ENCODE measurements at places on chromosomes 2 and 18.

DNA sequence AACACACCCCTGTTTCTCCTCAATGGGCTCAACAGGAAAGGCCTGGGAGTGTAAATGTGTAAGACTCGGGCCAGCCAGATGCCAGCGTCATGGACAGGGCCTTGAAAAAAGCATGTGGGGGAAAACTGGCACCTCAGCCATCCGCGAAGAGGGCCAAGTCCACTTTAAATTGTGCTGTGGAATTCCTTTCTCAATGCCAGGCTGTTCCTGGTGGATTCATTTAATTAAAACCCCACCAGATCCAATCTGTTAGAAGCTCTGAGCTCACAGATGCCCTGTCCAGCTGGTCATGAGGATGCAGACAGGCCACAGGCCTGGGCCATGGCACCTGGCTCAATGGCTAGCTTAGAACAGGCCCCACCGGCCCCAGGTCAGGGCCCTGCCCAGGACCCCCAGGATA is 24.8 kb downstream of the KCNK3 start:
- DNase-seq: no peak

- no peak for DNase-seq
Measured at GRCh38 chr18:58865701-58866065, 1.0 kb downstream of the ZNF532 start.

DNA sequence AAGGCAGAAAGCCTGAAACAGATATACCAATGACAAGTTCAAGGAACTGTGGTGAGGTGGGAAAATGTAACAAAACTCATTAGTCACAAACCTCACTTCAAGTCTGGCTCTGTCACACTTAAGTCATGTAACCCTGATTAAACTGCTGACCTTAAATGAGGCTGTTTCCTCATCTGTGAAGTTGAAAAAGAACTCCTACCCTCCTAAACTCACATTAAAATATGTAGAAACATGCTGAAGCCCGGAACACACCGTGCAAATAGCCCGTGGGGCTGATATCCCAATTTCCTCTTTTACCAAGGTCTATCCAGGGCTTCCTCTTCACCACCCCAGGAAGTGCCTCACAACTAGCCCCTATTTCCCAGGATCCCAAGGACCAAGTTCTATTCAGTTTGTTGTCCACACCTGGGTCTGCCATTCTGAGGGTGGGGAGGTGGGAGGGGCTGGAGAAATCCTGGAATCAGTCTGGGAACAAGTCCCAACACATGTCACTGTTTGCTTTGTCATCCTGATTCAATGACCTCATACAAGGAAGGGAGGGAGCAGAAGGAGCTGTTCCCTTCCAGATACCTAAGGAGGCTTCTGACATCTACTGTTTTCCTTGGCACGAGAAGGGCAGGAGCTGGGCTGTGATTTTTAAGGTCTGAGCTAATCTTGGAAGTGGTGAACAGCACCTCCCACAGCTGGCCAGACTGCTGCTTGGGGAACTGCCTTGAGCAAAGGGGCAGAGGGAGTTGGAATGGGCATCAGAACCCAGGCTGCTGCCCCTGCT is 42.3 kb downstream of the SLC4A1AP start:
- DNase-seq: peak; percentile 53

- DNase-seq: no peak
Measured at GRCh38 chr2:176192351-176192750, 3.9 kb downstream of the HOXD1 start.

DNA sequence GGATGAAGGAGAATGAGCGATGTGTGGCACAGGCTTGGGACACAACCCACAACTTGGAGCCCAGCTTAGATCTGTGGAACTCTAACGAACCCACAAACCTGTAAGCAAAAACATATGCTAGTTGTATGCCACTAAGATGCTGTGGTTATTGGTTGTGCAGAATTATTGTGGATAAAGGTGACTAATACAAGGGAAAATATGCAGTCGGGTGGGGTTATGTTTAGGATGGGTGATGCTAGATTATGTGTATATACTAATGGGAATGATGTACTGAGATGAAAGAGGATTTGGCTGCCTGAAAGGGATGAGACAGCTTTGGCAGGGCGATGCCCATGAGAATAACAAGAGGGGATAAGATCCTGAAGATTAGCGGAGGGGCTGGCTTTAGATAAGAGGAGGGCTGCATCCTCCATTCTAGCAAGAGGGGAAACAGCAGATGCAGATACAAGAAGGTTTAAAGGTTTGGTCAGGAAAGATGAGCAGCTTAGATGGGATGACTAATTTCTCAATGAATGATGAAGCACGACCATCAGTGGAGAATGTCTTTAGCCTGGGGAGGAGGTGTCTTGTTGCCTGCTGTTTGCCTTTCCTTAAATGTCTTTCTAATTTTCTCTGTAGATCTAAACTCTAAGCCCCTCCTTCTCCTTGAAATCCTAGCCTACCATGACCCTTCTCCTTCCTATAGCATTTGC is 49.6 kb downstream of the GALNT14 start:
- DNase-seq: no peak

DNA sequence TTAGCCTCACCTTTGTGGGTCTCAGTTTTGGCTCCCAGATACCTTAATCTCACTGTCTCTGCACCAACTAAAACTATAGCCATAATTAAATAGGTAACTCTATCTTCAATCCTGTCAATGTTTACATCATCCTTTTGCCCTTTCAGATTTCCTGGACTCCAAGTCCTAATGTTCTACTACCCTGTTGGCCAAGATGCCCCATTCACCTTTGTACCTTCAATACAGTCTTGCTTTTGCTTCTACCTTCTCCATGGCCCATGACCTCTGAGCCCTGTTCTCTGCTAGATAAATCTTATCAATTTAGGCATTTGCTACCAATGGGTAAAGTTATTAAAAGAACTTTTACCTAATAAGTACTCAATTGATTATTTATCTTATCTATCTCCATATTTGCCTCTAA is 635.5 kb downstream of the ARHGAP15 start:
- no peak for DNase-seq

DNA sequence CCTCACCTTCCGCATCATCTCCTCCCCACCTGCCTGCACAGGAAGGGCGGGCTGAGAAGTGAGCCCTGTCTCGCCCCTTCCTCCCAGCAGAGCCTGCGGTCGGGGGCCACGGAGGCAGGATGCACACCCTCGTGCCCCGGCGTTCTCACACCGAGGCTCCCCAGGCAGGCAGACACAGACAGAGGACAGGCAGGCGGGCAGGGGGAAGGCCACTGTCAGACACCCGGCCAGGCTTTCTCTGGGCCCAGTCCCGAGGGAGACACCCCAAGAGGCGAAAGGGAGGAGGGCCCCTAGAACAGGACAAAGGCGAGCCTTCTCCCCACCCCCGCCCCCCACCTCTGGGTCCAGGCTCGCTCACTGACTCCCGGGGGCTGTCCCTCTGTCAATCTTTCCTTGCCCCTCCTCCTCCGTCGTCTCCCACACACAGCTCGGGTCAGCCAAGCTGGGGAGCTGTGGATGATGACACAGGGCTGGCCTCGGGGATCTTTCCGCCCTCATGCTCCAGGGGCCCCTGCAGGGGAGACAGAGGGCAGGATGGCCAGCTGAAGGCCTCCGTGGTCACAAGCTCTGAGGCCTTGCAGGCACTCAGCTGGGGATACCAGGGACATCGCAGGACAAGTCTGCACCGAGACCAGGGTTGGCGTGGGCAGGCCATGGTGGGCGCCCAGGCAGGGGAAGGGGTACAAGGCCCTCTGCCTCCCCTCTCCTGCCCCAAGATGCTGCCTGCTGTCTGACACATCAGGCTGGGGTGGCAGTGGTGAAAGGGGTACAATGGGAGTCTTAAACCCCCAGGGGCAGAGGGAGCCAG is 24.9 kb downstream of the BIN1 start:
- DNase-seq: no peak

- no peak for DNase-seq
Measured at GRCh38 chr2:147774805-147775204, 70.0 kb upstream of the ACVR2A start.
